ENCODE measurements at places on chromosomes 2 and 18. TPM values are rescaled to one million over a fixed set of nuclear protein-coding genes. Genes with fewer than 3 reads are reported as not detected.
A peak's percentile ranks its signal among the peaks of the same experiment; 100 is the strongest.

MDH1B gene
- total RNA-seq: 2.1 TPM

RNF103 gene
- total RNA-seq: 7.4 TPM

GALNT13 gene
- 9.6 TPM for total RNA-seq

GRB14 gene
- total RNA-seq: 11.6 TPM

NEU4 gene
- 0.82 TPM for total RNA-seq

DNAH7 gene
- total RNA-seq: 0.07 TPM

LHCGR gene
- total RNA-seq: 0.73 TPM

KIF1A gene
- total RNA-seq: 281 TPM

CIB4 gene
- not detected for total RNA-seq

POTEJ gene
- not detected for total RNA-seq

METTL5 gene
- 74.1 TPM for total RNA-seq

DNA sequence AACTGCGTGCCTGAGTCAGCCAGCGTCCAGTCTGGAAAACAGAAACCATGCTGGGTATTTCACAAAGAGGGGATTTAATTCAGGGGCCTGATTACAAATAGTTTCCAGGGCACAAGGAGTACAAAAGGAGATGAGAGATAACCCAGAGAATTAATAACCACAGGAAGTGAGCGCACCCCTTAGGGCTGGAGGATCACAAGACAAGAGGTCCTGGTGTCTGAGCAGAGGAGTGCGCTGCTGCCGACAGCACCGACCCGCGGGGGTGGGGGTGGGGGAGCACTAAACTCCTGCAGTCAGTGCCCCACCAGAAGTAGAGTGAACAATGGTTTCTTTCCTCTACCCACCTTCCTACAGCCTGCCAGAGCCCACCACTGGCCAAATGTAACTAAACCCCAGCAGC is 20.8 kb upstream of the MAL start:
- no peak for DNase-seq

- DNase-seq: no peak
Observed at GRCh38 chr2:120299561-120299960, 46.4 kb upstream of the INHBB start.

DNA sequence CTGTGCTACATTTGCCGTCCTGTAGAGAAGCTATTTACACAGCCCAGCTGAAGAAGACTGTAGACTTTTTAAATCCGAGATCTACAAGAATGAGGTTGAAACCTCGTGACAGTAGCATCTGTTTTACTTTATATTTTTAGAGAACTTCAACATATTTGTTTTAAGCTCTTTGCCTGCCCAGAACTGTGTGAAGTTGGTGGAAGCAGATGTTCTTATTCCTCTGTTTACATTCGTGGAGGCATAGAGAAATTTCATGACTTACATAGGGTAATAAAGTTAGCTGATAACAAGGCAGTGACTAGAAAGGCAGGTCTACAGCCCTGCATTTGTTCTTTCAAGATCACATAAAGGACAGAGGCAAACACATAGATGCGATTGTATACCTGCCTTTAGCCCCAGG is 47.0 kb upstream of the MAP3K20 start:
- DNase-seq: no peak

- no peak for DNase-seq
Observed at GRCh38 chr2:102158011-102158755, 15.6 kb downstream of the IL1R1 start.

DNA sequence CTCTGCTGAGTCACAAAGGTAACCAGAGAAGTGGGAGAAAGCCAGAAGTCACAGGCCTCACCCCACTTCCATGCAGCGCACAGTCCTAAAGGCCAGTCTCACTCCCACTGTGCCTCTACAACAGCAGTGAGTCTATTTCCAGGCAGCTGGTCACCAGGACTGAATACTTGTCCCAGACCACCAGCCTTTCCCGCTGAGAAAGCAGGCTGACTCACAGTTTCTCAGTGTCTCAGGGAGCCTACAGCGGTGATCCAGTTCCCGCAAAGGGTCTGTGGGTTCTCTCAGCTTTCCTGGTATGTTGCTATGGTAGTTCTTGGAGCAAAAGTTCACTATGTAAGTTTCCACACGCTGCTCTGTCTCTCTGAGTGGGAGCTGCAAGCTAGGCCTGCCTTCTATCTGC is 622.5 kb downstream of the RNF144A start:
- no peak for DNase-seq

- no peak for DNase-seq
Observed at GRCh38 chr2:177078855-177079254, 133.7 kb upstream of the HNRNPA3 start.

DNA sequence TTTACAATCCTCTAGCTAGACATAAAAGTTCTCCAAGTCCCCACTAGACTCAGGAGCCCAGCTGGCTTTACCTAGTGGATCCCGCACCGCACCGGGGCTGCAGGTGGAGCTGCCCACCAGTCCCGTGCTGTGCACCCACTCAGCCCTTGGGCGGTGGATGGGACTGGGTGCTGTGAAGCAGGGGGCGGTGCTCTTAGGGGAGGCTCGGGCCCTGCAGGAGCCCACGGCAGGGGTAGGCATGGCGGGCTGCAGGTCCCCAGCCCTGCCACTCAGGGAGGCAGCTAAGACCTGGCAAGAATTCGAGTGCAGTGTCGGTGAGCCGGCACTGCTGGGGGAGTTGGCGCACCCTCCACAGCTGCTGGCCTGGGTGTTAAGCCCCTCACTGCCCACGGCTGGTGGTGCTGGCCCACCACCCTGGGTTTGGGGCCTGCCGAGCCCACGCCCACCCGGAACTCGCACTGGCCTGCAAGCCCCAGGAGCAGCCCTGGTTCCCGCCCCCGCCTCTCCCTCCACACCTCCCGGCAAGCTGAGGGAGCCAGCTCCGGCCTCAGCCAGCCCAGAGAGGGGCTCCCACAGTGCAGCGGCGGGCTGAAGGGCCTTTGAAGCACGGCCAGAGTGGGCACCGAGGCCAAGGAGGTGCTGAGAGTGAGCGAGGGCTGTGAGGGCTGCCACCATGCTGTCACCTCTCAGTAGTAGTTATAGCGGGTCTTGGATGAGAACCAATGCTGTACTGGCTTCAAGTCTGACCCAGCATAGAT is 255.2 kb downstream of the CDH7 start:
- DNase-seq: no peak

GRCh38 chr2:11092701-11093335 is 62.4 kb upstream of the SLC66A3 start:
- DNase-seq: no peak

GRCh38 chr2:217795706-217796465 is 206.9 kb downstream of the TNS1 start:
- DNase-seq: no peak

- DNase-seq: no peak
Observed at GRCh38 chr2:26477911-26478253, at the start of gene OTOF. Gene OTOF (minus strand): TSS chr2:26478124.

- no peak for DNase-seq
Observed at GRCh38 chr2:231392431-231393148, 2.9 kb upstream of the B3GNT7 start.

- no peak for DNase-seq
Observed at GRCh38 chr2:7022492-7023385, 105.5 kb downstream of the RNF144A start.

DNA sequence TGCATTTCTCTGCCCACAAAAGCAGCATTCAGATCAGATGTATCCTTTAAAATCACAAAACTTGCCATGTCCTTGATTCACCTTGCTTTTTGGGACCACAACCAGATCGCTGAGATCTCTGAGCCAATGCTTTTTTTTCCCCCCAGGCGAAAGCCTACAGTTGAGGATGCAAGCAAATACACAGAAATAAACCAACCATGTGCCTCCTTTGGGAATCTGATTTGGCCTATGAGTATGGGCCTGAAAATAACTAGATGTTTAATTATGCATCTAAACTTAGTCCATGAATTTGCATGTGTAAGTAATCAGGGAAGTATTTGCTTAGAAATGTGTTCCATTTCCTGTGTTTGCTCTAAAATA is 49.7 kb upstream of the CDC42EP3 start:
- no peak for DNase-seq

DNA sequence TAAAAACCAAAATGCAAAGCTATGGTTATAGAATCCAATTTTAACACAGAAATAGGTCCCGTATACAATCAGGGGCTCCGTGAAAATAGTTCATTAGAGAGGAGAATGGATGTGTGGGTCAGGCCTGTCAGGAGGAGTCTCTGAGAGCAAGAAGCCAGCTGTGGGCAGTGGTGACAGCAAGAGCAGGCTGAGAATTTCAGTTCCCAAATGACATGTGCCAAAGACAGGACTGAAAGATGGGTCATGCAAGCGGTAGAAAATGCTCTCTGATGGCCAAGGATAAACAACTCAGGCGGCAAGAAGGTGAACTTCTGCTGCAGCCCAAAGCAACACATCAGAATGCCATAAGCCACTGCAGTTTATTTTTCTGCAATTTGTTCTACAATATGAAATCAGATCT is 100.4 kb downstream of the CCDC141 start:
- DNase-seq: no peak

DNA sequence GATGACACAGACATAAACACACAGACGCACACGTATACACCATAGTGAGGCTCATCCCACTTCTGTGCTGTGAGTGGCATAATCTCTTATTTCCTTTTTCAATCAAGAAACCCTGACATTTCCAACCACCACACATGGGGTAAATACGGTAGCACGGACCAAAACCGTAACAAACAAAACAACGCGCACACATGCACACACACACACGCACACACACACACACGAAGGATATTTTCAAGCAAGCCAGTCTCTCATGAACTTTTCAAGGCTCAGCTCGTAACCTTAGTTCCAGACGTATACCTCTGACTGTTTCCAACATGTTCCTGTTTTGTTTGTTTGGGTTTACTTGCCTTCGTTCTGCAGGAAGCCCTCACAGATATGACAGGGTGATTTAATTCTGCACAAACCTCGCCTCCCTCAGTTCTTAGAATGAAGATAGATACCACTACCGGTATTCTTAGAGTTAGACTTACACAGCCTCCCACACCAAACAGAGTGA is 119.8 kb downstream of the BCL2 start:
- DNase-seq: no peak

- DNase-seq: no peak
Observed at GRCh38 chr2:237254911-237255578, 158.9 kb downstream of the COL6A3 start.

- no peak for DNase-seq
Observed at GRCh38 chr2:8364668-8365067, 317.2 kb upstream of the ID2 start.

DNA sequence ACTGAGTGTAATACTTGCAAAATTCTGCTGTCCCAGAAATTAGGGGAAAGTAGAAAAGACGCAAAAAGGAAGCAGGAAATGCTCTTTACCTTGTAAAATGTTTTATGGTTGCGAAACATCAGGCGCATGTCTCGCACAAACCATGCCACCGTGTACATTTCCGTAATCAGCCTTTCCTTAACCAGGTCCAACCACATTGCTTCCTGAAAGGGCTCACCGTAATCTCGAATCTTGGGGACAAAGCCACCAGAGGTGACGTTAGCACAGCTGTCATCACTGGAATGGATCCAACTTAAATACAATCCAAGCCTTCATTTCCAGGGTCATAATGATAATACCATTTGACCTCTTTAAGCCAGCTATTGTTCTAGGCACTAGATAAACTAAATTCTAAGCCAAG is 49.3 kb downstream of the SP110 start:
- DNase-seq: no peak

- DNase-seq: no peak
Observed at GRCh38 chr2:204353823-204354222, 191.5 kb upstream of the PARD3B start.

- no peak for DNase-seq
Observed at GRCh38 chr2:88442473-88442872, 10.0 kb downstream of the FOXI3 start.

GRCh38 chr18:63763831-63764600 is 11.2 kb upstream of the SERPINB7 start:
- DNase-seq: no peak

DNA sequence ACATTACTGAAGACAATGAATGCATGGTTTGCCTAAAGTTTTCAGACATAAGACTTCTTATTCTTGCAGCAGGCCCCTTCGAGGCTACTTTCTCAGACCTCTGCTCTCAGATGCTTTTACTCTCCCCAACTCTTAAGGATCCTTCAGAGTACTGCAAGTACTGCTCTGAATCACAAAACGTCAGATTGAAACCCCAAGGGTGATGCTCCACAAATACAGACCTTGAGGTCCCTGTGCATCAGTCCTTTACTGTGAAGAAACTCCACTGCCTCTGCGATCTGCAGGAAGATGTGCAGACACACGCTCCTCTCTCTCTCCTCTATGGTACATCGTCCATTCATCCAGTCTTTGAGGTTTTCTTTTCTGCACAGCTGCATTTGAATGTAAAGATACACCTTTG is 52.8 kb downstream of the EIF2AK3 start:
- no peak for DNase-seq

- no peak for DNase-seq
Observed at GRCh38 chr18:68722821-68723220, 7.9 kb upstream of the TMX3 start.

GRCh38 chr2:238108423-238109183 is 8.5 kb downstream of the ESPNL start:
- DNase-seq: peak; percentile 73

- DNase-seq: no peak
Observed at GRCh38 chr2:126510960-126511359, 145.0 kb upstream of the GYPC start.

DNA sequence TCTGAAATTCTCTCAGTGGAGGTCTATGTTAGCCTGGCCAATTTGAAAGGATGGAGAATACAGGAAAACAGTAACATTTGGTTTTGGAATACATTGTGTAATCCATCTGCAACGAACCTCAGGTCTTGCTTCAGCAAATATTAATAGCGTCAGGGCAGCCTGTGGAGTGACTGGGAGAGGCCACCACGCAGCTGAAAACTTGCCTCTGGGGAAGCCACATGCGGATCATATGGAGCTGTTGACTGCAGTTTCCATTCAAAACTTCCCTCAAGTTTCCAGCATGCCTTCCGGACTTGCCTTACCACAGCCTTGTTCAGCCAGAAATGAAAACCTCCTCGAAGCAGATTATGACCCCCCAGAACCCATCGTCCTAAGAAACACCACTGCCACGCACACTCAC is 25.7 kb downstream of the BCL11A start:
- no peak for DNase-seq

GRCh38 chr2:109410039-109410815 is 203.5 kb downstream of the SEPTIN10 start:
- DNase-seq: no peak

- DNase-seq: peak; percentile 32
Observed at GRCh38 chr2:422676-423435, 135.0 kb upstream of the ALKAL2 start.

GRCh38 chr2:120992791-120993555 is 257.3 kb downstream of the GLI2 start:
- DNase-seq: peak; percentile 37

DNA sequence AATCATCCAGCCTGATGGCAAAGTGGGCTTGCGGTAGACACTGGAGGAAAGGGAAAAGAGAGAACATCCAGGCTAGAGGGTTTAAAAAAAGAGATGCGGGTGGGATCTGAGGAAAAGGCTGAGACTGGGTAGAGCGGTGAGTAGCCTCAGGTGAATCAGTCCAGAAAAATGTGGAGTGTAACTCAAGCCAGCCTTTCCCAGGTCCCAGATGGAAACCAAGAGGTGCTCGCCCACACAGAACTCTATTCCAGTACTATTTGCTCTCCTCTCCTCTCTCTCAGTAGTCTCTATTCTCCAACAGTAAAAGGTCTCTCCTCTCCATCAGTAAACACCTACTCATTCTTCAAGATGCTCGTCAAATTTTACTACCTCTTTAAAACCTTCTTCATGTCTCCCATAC is 38.3 kb upstream of the NRP2 start:
- no peak for DNase-seq

All from H1 (cell line).